Natural killer cell treated with Interleukin-12 subunit alpha and Interleukin-12 subunit beta and Interleukin-15 and Interleukin-18, amount 100 ng/mL, for 72 hours (primary cell): ENCODE measurements at places on chromosomes 6 and 20. TPM values are rescaled to one million over a fixed set of nuclear protein-coding genes. Genes with fewer than 3 reads are reported as not detected.

STMN3 gene
- total RNA-seq = 3.2 TPM

ID4 gene
- not detected for total RNA-seq

B3GAT2 gene
- not detected for total RNA-seq

ACTL10 gene
- 4.3 TPM for total RNA-seq

RGS17 gene
- total RNA-seq = 0.45 TPM

NFATC2 gene
- 97.1 TPM for total RNA-seq

BTNL2 gene
- total RNA-seq = not detected

TBXT gene
- not detected for total RNA-seq

CD24 gene
- total RNA-seq = not detected

FAM162B gene
- total RNA-seq = not detected

EDN3 gene
- not detected for total RNA-seq

SKIC2 gene
- 103 TPM for total RNA-seq

C20orf202 gene
- total RNA-seq = 0.40 TPM

TRIM26 gene
- 87.5 TPM for total RNA-seq

MAPK13 gene
- 74.2 TPM for total RNA-seq

SLC22A3 gene
- total RNA-seq = not detected

PCSK2 gene
- not detected for total RNA-seq

PROKR2 gene
- total RNA-seq = not detected

UBE3D gene
- 6.0 TPM for total RNA-seq

CRISP1 gene
- total RNA-seq = not detected

SPEF1 gene
- total RNA-seq = 0.36 TPM

PSORS1C2 gene
- total RNA-seq = not detected

ADIG gene
- total RNA-seq = 0.89 TPM

TRIM40 gene
- total RNA-seq = not detected

CENPW gene
- 50.4 TPM for total RNA-seq

BANF2 gene
- total RNA-seq = not detected

SMLR1 gene
- not detected for total RNA-seq

HSPA12B gene
- total RNA-seq = not detected

TULP4 gene
- total RNA-seq = 16.5 TPM

TRIM38 gene
- total RNA-seq = 19.1 TPM

GSTA2 gene
- total RNA-seq = not detected

BFSP1 gene
- 0.14 TPM for total RNA-seq

NRN1 gene
- total RNA-seq = 2.0 TPM

SMOC2 gene
- not detected for total RNA-seq

PSORS1C1 gene
- not detected for total RNA-seq

PNPLA1 gene
- total RNA-seq = not detected

PRL gene
- total RNA-seq = not detected

MROH8 gene
- total RNA-seq = 2.1 TPM

IFNGR1 gene
- 19.8 TPM for total RNA-seq

SUPT3H gene
- total RNA-seq = 9.6 TPM

TPBG gene
- not detected for total RNA-seq

HRH3 gene
- not detected for total RNA-seq

CDC40 gene
- total RNA-seq = 26.0 TPM

ZBTB24 gene
- 9.8 TPM for total RNA-seq

DSTN gene
- 59.1 TPM for total RNA-seq

GGTLC1 gene
- not detected for total RNA-seq

HDGFL1 gene
- not detected for total RNA-seq

PCK1 gene
- total RNA-seq = not detected

FBXO30 gene
- total RNA-seq = 6.9 TPM
